ENCODE measurements at places on chromosomes 13 and 19. TPM values are rescaled to one million over a fixed set of nuclear protein-coding genes. Genes with fewer than 3 reads are reported as not detected.

DLL3 gene
- total RNA-seq, result 0.13 TPM

XAB2 gene
- 28.4 TPM for total RNA-seq

SULT2A1 gene
- total RNA-seq, result not detected

FXYD1 gene
- total RNA-seq, result 0.32 TPM

KLK12 gene
- not detected for total RNA-seq

ZNF534 gene
- total RNA-seq, result 0.13 TPM

ZIC5 gene
- not detected for total RNA-seq

CFAP97D2 gene
- total RNA-seq, result not detected

PVR gene
- 95.1 TPM for total RNA-seq

F10 gene
- total RNA-seq, result not detected

MAG gene
- total RNA-seq, result not detected

EDNRB gene
- total RNA-seq, result 0.11 TPM

COL4A2 gene
- total RNA-seq, result 79.6 TPM

ZNF439 gene
- 17.4 TPM for total RNA-seq

CYP2A7 gene
- not detected for total RNA-seq

ELSPBP1 gene
- not detected for total RNA-seq

ICAM4 gene
- 0.32 TPM for total RNA-seq

NLRP11 gene
- total RNA-seq, result not detected

PLIN4 gene
- total RNA-seq, result 0.11 TPM
